ENCODE measurements at places on chromosomes 11 and 22.

GRCh38 chr22:38868886-38869381, 3.1 kb downstream of the CBX6 start:
- peaks cover 17% of the 10 kb centered on the region for H3K27me3 ChIP-seq
- no peak overlapping the region for H3K4me3 ChIP-seq
- H3K27ac ChIP-seq: no peak overlapping the region
- DNase-seq: peak; percentile 84

- H3K4me1 ChIP-seq: peaks cover 15% of the 10 kb centered on the region
- no peak overlapping the region for H3K4me3 ChIP-seq
- H3K36me3 ChIP-seq: peaks cover 58% of the 10 kb centered on the region
- no peak overlapping the region for H3K27ac ChIP-seq
These were observed 39.9 kb downstream of the CD44 start for GRCh38 chr11:35178873-35179272.

DNA sequence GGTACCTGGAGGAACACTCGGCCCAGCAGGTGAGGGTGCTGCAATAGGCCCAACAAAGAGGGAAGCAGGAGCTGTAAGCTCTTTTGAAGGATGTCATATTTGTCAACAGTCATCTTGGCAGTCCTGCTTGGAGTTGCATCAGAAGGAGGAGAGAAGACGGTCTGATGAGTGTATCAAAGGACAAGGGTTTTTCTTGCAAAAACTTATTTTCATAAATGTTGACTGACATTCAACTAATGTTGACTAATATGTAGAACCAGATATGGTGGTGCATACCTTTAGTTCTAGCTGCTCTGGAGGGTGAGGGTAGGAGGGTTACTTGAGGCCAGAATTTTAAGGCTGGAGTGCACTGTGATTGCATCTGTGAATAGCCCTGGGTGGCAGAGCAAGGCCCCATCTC, 72.3 kb downstream of the CABIN1 start:
- H3K36me3 ChIP-seq: peaks cover 71% of the 10 kb centered on the region
- H3K27ac ChIP-seq: no peak overlapping the region
- no peaks in the 10 kb centered on the region for H3K27me3 ChIP-seq
- DNase-seq: no peak

GRCh38 chr11:67463680-67464410, 5.2 kb downstream of the TMEM134 start:
- peaks cover 12% of the 10 kb centered on the region for H3K36me3 ChIP-seq
- H3K27ac ChIP-seq: peak overlapping the region; percentile 97
- no peak for DNase-seq
- H3K4me1 ChIP-seq: peaks cover 46% of the 10 kb centered on the region

DNA sequence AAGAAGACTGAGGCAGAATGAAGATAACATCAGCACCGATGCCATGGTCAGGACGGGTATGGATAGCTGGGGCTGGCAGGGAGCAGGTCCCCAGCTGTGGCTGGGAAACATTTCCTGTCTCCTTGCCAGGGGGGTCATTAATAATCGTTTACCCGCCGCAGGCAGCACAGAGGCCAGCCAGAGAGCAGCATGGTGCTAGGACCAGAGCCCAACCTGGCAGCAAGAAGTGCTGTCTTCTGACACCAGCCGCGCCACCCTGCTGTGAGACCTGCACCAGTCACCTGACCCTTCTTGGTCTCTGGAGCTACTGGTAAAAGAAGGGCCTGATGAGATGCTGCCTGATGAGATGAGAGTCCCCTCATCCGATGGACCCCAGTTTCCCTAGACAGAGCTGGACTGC, 36.3 kb downstream of the PDE2A start:
- H3K27me3 ChIP-seq: peaks cover 5% of the 10 kb centered on the region
- no peaks in the 10 kb centered on the region for H3K36me3 ChIP-seq
- H3K4me1 ChIP-seq: peaks cover 3% of the 10 kb centered on the region
- no peak for DNase-seq

GRCh38 chr22:48277868-48278581, 1515.6 kb downstream of the TBC1D22A start:
- no peak for DNase-seq
- H3K27me3 ChIP-seq: no peaks in the 10 kb centered on the region
- no peak overlapping the region for H3K4me3 ChIP-seq
- H3K36me3 ChIP-seq: no peaks in the 10 kb centered on the region
- H3K27ac ChIP-seq: no peak overlapping the region

DNA sequence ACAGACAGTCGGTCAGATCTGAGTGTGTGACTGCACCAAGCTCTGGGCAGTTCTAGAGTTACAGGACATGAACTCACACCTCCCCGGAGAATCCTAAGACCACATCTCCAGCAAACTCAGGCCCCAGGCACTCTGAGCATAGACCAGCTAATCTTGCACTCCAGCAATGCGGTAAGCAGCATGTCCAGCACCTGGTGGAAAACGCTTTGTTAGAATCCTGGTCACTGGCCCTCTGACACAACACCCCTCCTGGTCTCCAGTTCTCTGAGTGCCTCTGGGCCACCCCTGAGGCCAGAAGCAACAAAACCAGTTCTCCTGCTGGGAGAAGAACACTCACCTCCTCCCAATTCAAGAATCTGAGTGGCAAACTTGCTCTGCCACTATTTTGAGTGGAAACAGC, 82.7 kb upstream of the TMEM45B start:
- H3K27ac ChIP-seq: no peak overlapping the region
- H3K4me3 ChIP-seq: no peak overlapping the region
- DNase-seq: no peak
- H3K27me3 ChIP-seq: peaks cover 4% of the 10 kb centered on the region

- H3K36me3 ChIP-seq: no peaks in the 10 kb centered on the region
- no peak overlapping the region for H3K27ac ChIP-seq
- H3K27me3 ChIP-seq: no peaks in the 10 kb centered on the region
- H3K4me1 ChIP-seq: no peaks in the 10 kb centered on the region
These were observed 32.6 kb downstream of the SVIP start for GRCh38 chr11:22797047-22797446.

GRCh38 chr22:20566420-20567260, 59.2 kb downstream of the MED15 start:
- peaks cover 79% of the 10 kb centered on the region for H3K36me3 ChIP-seq
- H3K4me1 ChIP-seq: peaks cover 11% of the 10 kb centered on the region
- H3K4me3 ChIP-seq: no peak overlapping the region
- peak; percentile 40 for DNase-seq

GRCh38 chr22:32100711-32101110, 57.6 kb downstream of the SLC5A1 start:
- no peaks in the 10 kb centered on the region for H3K27me3 ChIP-seq
- DNase-seq: no peak
- H3K36me3 ChIP-seq: no peaks in the 10 kb centered on the region
- no peaks in the 10 kb centered on the region for H3K4me1 ChIP-seq
- no peak overlapping the region for H3K4me3 ChIP-seq

GRCh38 chr22:49412236-49412635, 415.4 kb downstream of the BRD1 start:
- H3K4me1 ChIP-seq: no peaks in the 10 kb centered on the region
- no peak overlapping the region for H3K27ac ChIP-seq
- no peaks in the 10 kb centered on the region for H3K36me3 ChIP-seq
- no peaks in the 10 kb centered on the region for H3K27me3 ChIP-seq

- no peak for DNase-seq
- H3K36me3 ChIP-seq: no peaks in the 10 kb centered on the region
- no peak overlapping the region for H3K4me3 ChIP-seq
- no peaks in the 10 kb centered on the region for H3K4me1 ChIP-seq
- H3K27ac ChIP-seq: no peak overlapping the region
- no peaks in the 10 kb centered on the region for H3K27me3 ChIP-seq
These were observed 558.4 kb downstream of the TMEM135 start for GRCh38 chr11:87596176-87596575.

- no peak for DNase-seq
- no peaks in the 10 kb centered on the region for H3K4me1 ChIP-seq
These were observed 8.0 kb upstream of the SLC25A17 start for GRCh38 chr22:40826984-40827741.

GRCh38 chr11:4479644-4480043, 2.8 kb upstream of the OR52K1 start:
- H3K27me3 ChIP-seq: peaks cover 36% of the 10 kb centered on the region
- no peak overlapping the region for H3K4me3 ChIP-seq
- no peak overlapping the region for H3K27ac ChIP-seq
- no peaks in the 10 kb centered on the region for H3K36me3 ChIP-seq
- no peaks in the 10 kb centered on the region for H3K4me1 ChIP-seq

DNA sequence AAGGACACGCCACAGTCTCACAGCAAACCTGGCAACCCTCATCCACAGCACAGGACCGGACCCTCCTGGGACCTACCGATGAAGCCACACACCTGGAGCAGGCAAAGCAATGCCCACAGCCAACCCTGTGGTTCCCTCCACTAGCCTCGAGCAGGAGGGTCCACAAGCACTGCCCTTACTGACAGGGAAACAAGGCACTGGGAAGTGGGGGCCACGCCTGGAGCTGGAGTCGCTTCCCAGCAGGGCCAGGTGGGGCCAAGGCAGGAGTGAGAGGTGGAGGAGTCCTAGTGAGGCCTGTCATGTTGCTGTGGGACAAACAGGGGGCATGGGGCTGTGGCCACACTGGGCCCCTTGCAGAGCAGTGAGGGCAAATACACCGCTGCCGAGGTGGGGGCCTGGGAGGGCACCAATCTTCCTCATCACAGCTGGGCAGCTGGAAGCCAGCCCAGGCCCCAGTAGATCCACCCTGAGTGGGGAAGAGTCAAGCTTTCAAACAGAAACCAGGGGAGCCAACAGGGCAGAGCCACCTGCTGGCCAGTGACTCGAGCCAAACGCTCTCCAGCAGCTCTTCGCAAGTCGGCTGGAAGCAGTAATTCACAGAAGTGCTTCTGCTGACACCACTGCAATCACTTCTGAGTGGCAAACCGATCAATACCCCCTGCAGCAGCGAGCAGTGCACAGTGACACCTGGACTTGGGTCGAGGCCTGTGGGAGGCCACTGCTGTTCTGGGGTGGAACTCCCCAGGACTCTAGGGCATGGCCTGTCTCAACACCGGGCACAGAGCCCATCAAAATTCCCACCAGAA, 13.7 kb downstream of the SULT4A1 start:
- H3K4me1 ChIP-seq: no peaks in the 10 kb centered on the region
- H3K4me3 ChIP-seq: no peak overlapping the region
- H3K36me3 ChIP-seq: no peaks in the 10 kb centered on the region
- DNase-seq: no peak

DNA sequence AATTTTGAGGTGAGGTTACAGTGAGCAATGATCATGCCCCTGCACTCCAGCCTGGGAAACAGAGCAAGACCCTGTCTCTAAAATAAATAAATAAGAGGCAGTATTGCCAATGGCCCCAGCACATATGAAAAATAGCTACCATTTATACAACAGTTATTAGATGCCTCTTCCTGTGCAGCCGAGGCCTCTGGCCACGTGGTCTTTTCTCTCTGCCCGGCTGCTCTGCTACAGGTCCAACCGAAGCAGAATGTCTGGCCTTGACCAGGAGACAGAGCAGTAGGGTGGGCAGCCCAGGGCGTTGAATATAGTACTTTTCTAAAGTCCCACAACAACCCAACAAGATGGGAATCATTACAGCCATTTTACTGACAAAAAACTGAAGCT, 12.4 kb upstream of the OAF start:
- H3K36me3 ChIP-seq: no peaks in the 10 kb centered on the region
- peaks cover 32% of the 10 kb centered on the region for H3K27me3 ChIP-seq
- H3K4me1 ChIP-seq: no peaks in the 10 kb centered on the region

DNA sequence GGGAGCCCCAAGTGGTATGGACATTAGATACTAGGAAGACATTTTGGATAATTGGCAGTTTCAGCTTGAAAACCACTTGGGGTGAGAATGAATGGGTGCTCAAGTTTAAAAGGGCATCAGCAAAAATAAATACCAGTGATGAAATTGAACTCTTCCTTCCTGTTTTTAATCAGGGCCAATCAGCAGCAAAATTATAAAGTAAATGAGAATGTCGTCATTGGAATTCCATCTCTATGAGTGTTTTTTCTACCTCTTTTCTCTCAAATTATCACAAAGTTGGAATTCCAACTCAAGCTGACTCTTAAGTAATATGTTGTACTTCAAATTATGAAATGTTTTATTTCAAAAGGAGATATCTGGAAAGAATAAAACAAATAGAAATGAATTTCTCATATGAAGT, 730.6 kb downstream of the METTL15 start:
- H3K36me3 ChIP-seq: no peaks in the 10 kb centered on the region
- no peaks in the 10 kb centered on the region for H3K4me1 ChIP-seq
- DNase-seq: no peak
- H3K4me3 ChIP-seq: no peak overlapping the region

DNA sequence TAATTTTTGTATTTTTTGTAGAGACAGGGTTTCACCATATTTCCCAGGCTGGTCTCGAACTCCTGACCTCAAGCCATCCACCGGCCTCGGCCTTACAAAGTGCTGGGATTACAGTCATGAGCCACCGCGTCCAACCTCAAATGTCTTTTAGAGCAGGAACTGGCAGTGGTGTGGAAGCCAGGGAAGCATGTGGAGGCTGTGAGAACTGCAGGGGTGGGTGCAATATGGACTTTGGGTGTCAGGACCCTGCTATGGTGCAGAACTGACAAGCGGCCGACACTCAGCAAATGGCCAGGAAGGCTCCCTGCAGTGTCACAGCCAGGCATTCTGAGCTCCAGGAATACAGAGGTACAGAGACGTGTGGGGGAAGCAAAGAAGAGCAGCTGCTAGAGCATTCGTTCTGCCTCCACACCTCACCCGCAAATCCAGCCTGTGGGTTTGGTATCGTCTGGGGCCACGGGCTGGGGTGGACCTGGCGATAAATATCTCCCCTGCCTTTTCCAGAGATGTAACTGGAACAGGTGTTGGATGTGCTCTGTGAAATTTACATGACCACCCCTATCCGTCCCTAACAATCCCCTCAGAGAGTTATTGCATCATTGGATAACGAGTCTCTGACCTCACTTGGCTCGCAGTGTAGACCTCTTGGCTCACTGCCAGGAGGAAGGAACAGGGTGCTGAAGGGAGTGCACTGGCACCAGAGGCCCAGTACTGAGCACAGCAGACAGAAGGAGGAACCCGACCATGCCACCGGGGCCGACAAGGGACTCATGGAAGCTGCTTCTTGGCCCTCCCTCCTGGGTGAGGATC, 624.7 kb upstream of the B3GAT1 start:
- no peak for DNase-seq
- H3K36me3 ChIP-seq: no peaks in the 10 kb centered on the region
- H3K27me3 ChIP-seq: no peaks in the 10 kb centered on the region
- no peak overlapping the region for H3K4me3 ChIP-seq

GRCh38 chr11:119803726-119804294, 74.8 kb upstream of the NECTIN1 start:
- no peaks in the 10 kb centered on the region for H3K36me3 ChIP-seq
- no peak overlapping the region for H3K27ac ChIP-seq
- H3K4me1 ChIP-seq: no peaks in the 10 kb centered on the region

GRCh38 chr22:38923463-38924346, 33.7 kb upstream of the APOBEC3A start:
- H3K36me3 ChIP-seq: no peaks in the 10 kb centered on the region
- H3K4me3 ChIP-seq: no peak overlapping the region
- no peaks in the 10 kb centered on the region for H3K4me1 ChIP-seq

- H3K27ac ChIP-seq: peak overlapping the region; percentile 89
- H3K4me1 ChIP-seq: peaks cover 34% of the 10 kb centered on the region
- no peaks in the 10 kb centered on the region for H3K27me3 ChIP-seq
- H3K4me3 ChIP-seq: peak overlapping the region; percentile 8
These were observed 27.8 kb downstream of the WEE1 start for GRCh38 chr11:9601037-9601875.

DNA sequence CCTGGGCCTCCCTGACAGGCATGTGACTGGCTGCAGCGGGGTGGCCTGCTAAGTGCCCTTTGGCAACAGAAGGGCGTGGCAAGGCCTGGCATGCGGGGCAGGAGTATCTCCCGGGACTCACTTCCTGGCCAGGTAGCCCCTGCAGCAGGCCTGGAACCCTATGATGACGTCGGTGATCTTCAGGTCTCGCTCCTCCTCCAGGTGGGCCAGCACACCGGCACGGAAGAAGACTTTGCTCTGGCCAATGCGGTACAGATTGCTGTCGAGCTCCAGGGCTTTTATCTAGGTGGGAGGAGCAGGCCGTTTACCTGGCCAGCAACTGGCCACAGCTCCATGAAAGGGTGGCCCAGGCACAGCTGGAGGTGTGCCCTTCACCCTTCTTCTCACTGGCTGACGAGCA, 50.9 kb downstream of the APOL1 start:
- no peak for DNase-seq
- peaks cover 97% of the 10 kb centered on the region for H3K36me3 ChIP-seq
- H3K4me3 ChIP-seq: no peak overlapping the region
- no peak overlapping the region for H3K27ac ChIP-seq
- H3K4me1 ChIP-seq: no peaks in the 10 kb centered on the region
